Eye (tissue), 1 donor: ENCODE measurements at places on chromosomes 11 and 22.

DNA sequence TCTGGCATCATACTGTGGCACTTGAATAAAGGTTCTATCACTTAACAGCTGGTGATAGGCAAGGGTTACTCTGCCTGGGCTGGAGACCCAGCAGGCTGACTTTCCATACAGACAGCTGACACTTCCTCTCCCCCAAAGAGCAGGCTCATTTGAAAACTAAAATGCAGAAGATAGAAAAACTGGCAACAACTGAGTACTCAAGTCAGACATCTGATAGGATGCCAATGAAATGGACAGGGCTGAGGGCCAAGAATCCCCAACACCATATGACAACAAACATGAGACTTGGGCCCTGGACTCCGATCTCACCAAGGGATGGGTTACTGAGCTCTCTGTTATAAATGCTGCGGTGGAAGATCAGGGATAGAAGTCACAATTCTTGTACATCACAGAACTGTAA lies 237.2 kb downstream of the LRRC4C start:
- no peak for DNase-seq

- DNase-seq, result no peak
These were observed 46.8 kb downstream of the CEP164 start for GRCh38 chr11:117374316-117375055.

DNA sequence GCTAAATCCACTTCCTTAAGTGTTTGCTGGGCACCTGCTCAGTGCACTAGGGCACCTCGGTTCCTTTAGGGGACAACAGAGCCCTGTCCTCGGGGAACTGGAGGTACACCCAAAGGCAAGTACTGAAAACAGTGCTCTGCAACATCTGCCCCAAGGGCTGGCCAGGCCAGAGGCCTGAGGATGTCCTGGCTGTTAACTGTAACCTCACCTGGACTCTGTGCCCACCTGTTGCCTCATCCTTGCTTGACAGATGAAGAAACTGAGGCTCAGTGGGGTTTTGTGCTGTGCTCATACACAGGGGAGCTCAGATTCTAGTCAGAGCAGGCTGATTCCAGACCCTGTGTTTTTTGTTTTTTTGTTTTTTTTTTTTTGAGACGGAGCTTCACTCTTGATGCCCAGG lies 2.6 kb downstream of the SEC14L4 start:
- DNase-seq, result no peak

GRCh38 chr11:25899617-25900160 lies 432.2 kb upstream of the ANO3 start:
- peak; percentile 2 for DNase-seq

DNA sequence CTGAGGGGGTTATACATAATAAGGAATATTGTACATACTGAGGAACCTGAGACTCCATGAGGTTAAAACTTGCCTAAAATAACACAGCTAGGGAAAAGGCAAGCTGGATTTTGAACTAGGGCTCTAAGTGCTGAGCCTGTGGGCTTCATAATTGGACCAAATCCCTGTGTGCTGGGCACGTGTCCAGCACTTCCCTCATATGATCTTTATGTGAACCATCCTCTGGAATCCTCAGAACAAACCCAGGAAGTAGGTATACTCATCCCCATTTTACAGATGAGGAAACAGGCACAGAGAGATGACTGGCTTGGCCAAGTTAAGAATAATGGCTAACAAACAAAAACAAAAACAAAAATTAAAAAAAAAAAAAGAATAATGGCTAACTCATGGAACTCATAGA lies 14.9 kb downstream of the RTN4RL2 start:
- no peak for DNase-seq

DNA sequence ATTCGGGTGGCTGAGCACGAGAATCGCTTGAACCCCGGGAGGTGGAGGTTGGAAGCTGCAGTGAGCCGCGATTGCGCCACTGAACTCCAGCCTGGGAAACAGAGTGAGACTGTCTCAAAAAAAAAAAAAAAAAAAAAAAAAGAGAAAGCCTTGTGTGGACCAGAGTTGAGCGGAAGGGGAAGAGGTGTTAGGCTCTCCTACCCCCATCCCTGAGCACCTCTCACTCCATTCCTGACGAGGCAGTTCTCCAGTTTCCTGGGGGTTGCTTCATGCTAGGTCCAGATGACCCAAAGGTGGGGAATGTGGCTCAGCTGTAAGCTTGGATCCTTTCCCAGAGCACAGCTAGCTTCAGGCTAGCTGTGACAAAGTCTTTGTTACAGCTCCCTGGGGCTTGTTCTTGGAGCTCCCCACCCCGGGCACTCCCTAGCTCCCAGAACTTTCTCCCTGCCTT lies 8.8 kb upstream of the DNAL4 start:
- peak; percentile 31 for DNase-seq

- peak; percentile 16 for DNase-seq
These were observed at the start of gene ELF5 for GRCh38 chr11:34513682-34514449. ELF5 (minus strand) TSS chr11:34513794; CDS start chr11:34505749, 8,045 bp downstream.

DNA sequence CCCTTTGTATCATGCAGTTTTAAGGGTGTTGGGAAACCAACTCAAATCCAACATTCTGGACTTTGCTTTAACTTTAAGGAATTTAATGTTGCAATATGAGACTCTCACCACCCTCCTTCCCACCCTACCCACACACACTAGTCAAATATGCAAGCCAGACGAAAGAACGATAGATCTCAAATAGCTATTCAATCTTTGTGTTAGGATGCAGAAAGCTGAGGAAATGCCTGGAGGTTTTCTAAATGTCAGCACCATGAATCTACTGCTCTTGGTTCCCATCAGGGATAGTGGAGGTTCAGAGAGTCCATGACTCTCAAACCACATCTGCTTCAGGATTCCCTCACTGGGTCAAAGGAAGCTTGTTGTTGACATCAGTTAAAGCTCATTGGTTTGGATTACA lies 33.7 kb downstream of the EXPH5 start:
- DNase-seq, result no peak

GRCh38 chr11:101915791-101916291 lies 481 bp downstream of the ANGPTL5 start:
- DNase-seq, result peak; percentile 78

GRCh38 chr11:67664696-67665540 lies 9.5 kb downstream of the ALDH3B2 start:
- no peak for DNase-seq

DNA sequence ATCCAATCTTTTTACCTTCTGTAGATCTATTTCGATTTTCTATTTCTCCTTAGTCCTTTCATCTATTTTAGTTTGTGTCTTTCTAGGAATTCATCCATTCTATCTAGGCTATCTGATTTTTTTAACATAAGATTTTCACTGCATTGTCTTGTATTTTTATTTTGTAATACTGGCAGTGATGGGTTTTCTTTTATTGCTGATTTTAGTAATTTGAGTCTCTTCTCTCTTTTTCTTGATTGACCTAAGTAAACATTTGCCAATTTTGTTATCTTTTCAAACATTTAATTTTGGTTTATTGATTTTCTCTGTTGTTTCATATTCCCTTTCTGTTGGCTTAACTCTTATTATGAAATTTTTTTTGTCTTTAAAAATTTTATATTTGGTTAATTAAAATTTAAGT lies 107.4 kb upstream of the SERPIND1 start:
- DNase-seq, result no peak

DNA sequence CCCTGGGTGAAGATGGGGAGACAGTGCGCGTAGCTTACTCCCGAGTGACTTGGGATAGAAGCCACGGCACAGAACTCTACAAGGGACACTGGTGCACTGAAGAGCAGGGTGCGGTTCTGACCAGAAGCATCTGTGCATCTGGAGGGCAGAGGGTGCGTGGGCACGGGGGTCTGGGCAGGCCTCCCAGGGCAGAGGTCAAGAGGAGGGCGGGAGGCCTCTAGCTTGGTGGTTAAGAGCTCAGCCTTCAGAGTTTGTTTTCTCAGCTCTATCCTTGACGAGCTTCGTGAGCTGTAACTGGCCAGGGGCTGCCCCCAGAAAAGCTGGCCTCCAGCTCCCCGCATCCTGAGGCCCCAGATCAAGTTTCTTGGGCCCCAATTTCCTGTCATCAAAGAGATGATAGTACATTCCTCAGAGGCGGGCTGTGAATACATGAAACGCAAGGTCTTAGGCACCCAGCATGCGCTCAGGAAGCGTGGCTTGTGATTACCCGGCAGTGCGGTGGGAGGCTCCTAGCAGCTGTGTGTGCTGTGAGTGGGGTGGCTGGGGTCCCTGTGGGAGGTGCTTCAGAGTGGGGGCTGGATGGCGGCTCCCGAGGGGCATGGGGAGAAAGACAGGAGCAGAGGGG lies 6.0 kb upstream of the BID start:
- DNase-seq, result no peak
